Bronchial smooth muscle cell (primary cell): ENCODE measurements at places on chromosomes 2 and 18. TPM values are rescaled to one million over a fixed set of nuclear protein-coding genes. Genes with fewer than 3 reads are reported as not detected.

Gene STAT4
- 0.60 and 0.63 TPM in 2 replicates for total RNA-seq

Gene KCNG2
- total RNA-seq = 0.32 and 1.9 TPM in 2 replicates

Gene EVA1A
- total RNA-seq = 5.8 and 19.2 TPM in 2 replicates

Gene LGALSL
- total RNA-seq = 1.1 and 1.7 TPM in 2 replicates

Gene CYP26B1
- 0.52 TPM in 1 of 2 replicates, not detected in the other for total RNA-seq

Gene POTEC
- not detected in 2 replicates for total RNA-seq

Gene CTAGE1
- not detected in 2 replicates for total RNA-seq

Gene OXER1
- total RNA-seq = under 0.01 and 0.43 TPM in 2 replicates

Gene SERPINB7
- 0.79 TPM in 1 of 2 replicates, not detected in the other for total RNA-seq

Gene SLC9A4
- total RNA-seq = not detected in 2 replicates

Gene FOXI3
- not detected in 2 replicates for total RNA-seq

Gene REL
- total RNA-seq = 1.7 and 2.7 TPM in 2 replicates

Gene CARF
- 5.4 and 6.1 TPM in 2 replicates for total RNA-seq

Gene LCT
- under 0.01 and 0.09 TPM in 2 replicates for total RNA-seq
